ENCODE measurements at places on chromosomes 5 and 9. TPM values are rescaled to one million over a fixed set of nuclear protein-coding genes. Genes with fewer than 3 reads are reported as not detected.

The GABRA6 gene
- total RNA-seq, result 0.66 TPM

The PCDHGA1 gene
- total RNA-seq, result 0.40 TPM

The PROP1 gene
- not detected for total RNA-seq

The CENPP gene
- 11.6 TPM for total RNA-seq

The CDC37L1 gene
- total RNA-seq, result 11.3 TPM

The CDX1 gene
- not detected for total RNA-seq

Measured in thoracic aorta endothelial cell (primary cell).